Naive thymus-derived CD8-positive, alpha-beta T cell (primary cell): ENCODE measurements at places on chromosomes 6 and 20. TPM values are rescaled to one million over a fixed set of nuclear protein-coding genes. Genes with fewer than 3 reads are reported as not detected.

Gene PPARD
- total RNA-seq: 50.6 TPM

DNA sequence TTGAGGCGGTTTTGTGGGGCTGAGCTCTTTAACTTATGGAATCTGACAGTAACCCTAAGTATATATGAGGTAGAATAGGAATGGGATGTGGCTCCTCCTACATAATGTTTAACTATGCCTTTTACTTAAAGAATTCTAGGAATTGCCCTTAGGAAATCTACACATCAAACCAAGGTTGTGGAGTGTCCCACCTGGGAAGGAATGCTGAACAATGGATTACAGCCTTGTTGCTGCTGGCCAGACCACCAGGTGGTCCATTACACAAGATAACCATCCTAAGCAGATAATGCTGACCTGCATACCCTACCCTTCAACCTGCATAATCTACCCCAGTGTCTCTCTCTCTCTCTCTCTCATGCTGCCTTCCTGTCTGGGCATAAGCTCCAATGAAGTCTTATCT, 35.0 kb upstream of the SLC22A16 start:
- H3K27me3 ChIP-seq: peaks cover 7% of the 10 kb centered on the region
- H3K4me3 ChIP-seq: no peak overlapping the region
- H3K4me1 ChIP-seq: no peaks in the 10 kb centered on the region

Gene TMEM217
- total RNA-seq: 0.96 TPM

- H3K36me3 ChIP-seq: peaks cover 8% of the 10 kb centered on the region
- H3K27ac ChIP-seq: peak overlapping the region; percentile 46
- DNase-seq: no peak
- no peaks in the 10 kb centered on the region for H3K27me3 ChIP-seq
- no peak overlapping the region for H3K4me3 ChIP-seq
- peaks cover 12% of the 10 kb centered on the region for H3K4me1 ChIP-seq
Observed at GRCh38 chr6:108690326-108691049, 129.8 kb downstream of the FOXO3 start.

Gene SPAG4
- 0.74 TPM for total RNA-seq

GRCh38 chr6:4510906-4511640, 265.1 kb upstream of the CDYL start:
- no peaks in the 10 kb centered on the region for H3K4me1 ChIP-seq
- H3K36me3 ChIP-seq: no peaks in the 10 kb centered on the region
- H3K27ac ChIP-seq: no peak overlapping the region
- no peak overlapping the region for H3K4me3 ChIP-seq

- H3K27me3 ChIP-seq: peaks cover 20% of the 10 kb centered on the region
- DNase-seq: no peak
- no peak overlapping the region for H3K27ac ChIP-seq
- peaks cover 6% of the 10 kb centered on the region for H3K36me3 ChIP-seq
- H3K4me1 ChIP-seq: no peaks in the 10 kb centered on the region
- H3K4me3 ChIP-seq: no peak overlapping the region
Observed at GRCh38 chr6:28468056-28468455, 24.8 kb upstream of the ZSCAN23 start.

DNA sequence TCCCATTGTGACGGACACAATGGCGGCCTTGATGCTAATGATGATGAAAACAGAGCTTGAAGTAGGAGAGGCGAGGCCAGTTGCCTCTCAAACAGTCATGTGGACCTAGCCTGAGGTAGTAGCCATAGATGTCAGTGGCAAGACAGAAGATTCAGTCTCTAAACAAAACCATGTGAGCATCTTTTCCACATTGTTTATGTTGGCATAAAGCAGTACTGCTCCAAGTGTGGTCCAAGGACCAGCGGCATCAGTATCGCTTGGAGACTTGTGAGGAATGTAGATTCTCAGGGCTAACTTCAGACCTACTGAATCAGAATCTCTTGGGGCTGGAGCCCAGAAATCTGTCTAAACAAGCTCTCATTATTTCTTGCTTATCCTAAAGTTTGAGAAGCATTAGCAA, 312.8 kb upstream of the JAG1 start:
- H3K27ac ChIP-seq: no peak overlapping the region
- no peaks in the 10 kb centered on the region for H3K4me1 ChIP-seq
- no peaks in the 10 kb centered on the region for H3K36me3 ChIP-seq

- peaks cover 12% of the 10 kb centered on the region for H3K4me1 ChIP-seq
- H3K36me3 ChIP-seq: no peaks in the 10 kb centered on the region
- H3K27ac ChIP-seq: no peak overlapping the region
Observed at GRCh38 chr6:159935065-159935464, 33.8 kb upstream of the IGF2R start.

- DNase-seq: no peak
- no peak overlapping the region for H3K27ac ChIP-seq
- H3K4me3 ChIP-seq: no peak overlapping the region
- H3K4me1 ChIP-seq: peaks cover 1% of the 10 kb centered on the region
- H3K27me3 ChIP-seq: peaks cover 11% of the 10 kb centered on the region
Observed at GRCh38 chr6:56430629-56431600, 183.5 kb upstream of the COL21A1 start.

DNA sequence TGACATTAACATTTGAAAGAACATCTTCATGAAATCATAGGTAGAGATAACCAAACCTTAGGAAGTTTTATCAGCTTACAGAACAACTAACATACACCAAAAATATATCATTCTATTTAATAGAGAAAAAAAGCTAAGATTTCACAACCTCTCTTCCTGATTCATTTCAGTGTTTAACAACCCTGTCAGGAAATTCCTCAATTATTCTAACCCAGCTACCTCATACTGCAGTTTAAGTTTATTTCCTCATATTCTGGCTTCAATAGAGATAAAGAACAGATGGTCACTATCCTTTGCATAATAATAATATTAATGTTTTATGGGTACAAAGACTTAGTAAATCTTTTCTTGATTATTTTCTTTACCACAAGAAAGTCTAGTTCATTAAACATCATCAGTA, 112.9 kb upstream of the HSF2 start:
- H3K27me3 ChIP-seq: no peaks in the 10 kb centered on the region
- H3K4me3 ChIP-seq: no peak overlapping the region
- no peaks in the 10 kb centered on the region for H3K36me3 ChIP-seq
- no peak overlapping the region for H3K27ac ChIP-seq
- no peak for DNase-seq
